Fibroblast of villous mesenchyme (primary cell): ENCODE measurements at places on chromosomes 6 and 20.

- no peak for DNase-seq
Measured at GRCh38 chr20:49437057-49437456, 45.4 kb downstream of the KCNB1 start.

DNA sequence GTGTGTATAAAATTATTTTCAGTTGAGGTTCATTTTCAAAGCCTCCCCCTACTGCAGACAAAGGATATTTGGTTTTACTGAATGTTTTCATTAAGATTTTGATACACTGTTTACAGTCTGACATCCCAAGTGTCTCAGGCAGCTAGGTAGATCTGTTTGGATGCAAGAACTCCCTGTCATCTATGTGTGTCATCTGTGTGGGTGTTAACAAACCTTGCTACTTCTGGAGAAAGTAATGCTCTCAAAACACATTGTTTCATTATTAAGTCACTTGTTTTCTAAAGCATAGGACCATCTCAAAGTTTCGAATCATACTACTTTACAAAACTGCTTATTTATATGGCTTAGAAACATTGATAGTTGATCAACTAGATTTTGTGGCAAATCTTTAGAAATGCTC is 114.5 kb upstream of the TMEM170B start:
- DNase-seq: no peak

DNA sequence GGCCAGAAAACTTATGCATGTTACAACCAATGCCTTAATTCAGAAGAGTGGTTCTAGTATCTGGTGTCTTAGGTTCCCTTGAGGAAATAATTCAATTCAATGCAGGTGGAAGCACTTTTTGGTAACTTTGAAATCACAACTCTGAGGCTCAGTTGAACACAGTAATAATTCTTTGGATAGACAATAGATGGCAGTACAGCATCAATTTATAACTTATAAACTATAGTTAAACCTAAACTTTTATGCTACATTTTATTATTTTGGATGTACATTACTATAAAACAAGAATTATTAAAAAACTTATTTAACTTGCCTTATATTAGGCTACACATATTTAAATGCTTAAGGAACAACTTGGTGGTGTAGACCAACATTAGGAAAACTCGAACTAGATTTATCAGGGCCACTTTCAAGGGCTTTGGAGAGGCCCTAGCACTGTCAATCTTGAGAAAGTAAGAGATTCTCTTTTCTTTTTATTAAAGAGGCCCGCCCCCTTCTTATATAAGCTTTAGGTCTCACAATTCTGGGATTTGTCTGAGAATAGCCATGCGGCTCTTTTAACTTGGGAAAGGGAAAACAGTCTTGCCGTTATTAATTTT is 85.9 kb downstream of the CRYBG1 start:
- DNase-seq: peak; percentile 20

DNA sequence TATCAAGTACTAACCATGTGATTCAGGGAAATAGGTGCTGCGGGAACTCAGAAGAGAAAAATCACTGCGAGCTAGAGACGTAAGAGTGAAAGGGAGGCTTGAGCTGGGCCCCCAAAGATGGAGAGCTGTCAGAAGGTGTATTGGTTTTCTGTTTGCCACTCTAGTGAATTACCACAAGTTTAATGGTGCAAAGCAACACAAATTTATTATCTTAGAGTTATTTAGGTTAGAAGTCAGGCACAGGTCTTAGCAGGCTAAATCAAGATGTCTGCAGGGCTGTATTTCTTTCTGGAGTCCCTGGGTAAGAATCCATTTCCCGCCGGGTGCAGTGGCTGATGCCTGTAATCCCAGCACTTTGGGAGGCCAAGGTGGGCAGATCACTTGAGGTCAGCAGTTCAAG is 2.5 kb downstream of the ZSWIM3 start:
- DNase-seq: no peak

- DNase-seq: no peak
Measured at GRCh38 chr6:170110201-170111140, 180.4 kb downstream of the DLL1 start.

GRCh38 chr20:4193069-4193452 is 177.7 kb upstream of the RNF24 start:
- DNase-seq: no peak

GRCh38 chr20:19070681-19071445 is 141.6 kb upstream of the SLC24A3 start:
- DNase-seq: no peak

GRCh38 chr20:35669221-35669620 is 4.5 kb upstream of the CPNE1 start:
- DNase-seq: no peak

GRCh38 chr6:160378882-160379281 is 30.7 kb downstream of the SLC22A3 start:
- DNase-seq: peak; percentile 26

- DNase-seq: peak; percentile 72
Measured at GRCh38 chr20:36830791-36831691, 44.9 kb upstream of the TLDC2 start.

DNA sequence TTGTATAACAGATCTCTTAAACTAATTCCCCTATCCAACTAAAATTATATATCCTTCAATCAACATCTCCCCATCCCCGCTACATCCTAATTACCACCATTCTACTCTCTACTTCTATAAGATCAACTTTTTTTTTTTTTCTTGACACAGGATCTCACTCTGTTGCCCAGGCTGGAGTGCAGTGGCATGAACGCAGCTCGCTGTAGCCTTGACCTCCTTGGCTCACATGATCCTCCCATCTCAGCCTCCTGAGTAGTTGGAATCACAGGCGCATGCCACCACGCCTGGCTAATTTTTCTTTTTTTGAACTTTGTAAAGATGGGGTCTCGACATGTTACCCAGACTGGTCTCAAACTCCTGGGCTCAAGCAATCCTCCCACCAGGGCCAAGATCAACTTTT is 5.0 kb downstream of the DNAAF9 start:
- no peak for DNase-seq

- peak; percentile 76 for DNase-seq
Measured at GRCh38 chr6:35181933-35182612, 31.7 kb upstream of the SCUBE3 start.

GRCh38 chr6:75204217-75204958 is 1.5 kb downstream of the COL12A1 start:
- DNase-seq: peak; percentile 94

DNA sequence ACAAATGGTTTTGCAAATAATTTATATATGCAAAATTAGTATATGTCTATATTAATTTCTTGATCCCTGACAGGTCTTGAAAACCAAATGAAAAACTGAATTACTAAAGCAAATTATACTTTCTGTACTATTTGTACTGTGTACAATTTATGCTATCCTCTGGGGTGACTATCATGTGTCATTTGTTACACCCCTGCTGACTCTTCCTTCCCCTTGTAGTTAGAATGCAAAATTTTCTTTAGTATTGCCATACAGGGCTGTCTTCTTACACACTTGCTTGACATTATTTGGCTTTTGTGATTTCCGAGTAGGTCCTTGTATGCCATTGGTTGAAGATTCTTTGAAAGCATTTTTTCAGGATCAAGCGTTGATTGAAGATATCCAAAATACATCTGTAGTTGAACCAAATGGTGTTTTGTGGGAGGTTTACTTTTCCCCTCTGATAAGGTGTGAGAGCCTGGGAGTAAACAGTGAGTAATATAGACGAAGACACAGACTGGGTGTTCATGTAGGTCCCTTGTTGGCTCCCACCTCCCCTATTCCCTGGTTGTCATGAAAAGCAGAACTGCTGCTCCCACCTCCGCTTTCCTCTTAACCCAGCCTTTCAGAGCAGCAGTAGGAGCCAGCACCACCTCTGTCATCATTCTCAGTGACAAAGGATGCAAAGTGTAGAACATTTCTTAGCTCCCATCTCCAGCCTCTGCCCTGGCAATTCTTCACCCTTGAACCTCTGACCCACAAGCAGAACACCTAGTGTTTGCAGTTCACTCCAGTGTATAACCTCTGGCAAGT is 29.0 kb downstream of the NCOA7 start:
- no peak for DNase-seq

DNA sequence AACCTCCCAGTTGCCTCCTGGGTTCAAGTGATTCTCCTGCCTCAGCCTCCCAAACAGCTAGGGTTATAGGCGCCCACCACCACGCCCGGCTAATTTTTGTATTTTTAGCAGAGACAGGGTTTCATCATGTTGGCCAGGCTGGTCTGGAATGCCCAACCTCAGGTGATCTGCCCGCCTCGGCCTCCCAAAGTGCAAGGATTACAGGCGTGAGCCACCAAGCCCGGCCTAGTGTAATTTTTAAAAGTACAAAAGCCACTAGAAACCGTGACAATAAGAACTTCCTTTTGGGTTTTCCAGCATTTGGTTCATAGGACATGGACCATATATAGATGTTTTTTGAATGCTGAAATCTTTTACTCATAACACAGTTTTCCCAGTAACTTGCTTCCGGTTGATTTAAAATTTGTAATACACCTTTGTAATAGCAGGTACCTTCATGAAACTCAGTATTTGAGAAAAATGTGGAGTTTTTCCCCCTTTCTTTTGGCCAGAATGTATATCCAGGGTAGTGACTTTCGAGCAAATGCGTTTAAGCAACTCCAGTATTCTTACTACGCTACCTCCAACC is 467 bp downstream of the PXT1 start:
- DNase-seq: no peak

GRCh38 chr20:11205769-11206362 is 532.1 kb upstream of the JAG1 start:
- DNase-seq: no peak
